ENCODE measurements at places on chromosomes 1 and 21.

- DNase-seq: no peak
These were observed at the start of gene CLCNKB for GRCh38 chr1:16043521-16043920. Gene CLCNKB, plus strand, starts transcription at chr1:16043782. Its CDS starts 711 bp downstream, at chr1:16044493.

GRCh38 chr1:1080122-1080757 is 6.1 kb upstream of the RNF223 start:
- no peak for DNase-seq

GRCh38 chr1:109823543-109824348 is 60.0 kb upstream of the EPS8L3 start:
- no peak for DNase-seq

GRCh38 chr1:115462566-115463076 is 124.6 kb upstream of the NGF start:
- DNase-seq: no peak

DNA sequence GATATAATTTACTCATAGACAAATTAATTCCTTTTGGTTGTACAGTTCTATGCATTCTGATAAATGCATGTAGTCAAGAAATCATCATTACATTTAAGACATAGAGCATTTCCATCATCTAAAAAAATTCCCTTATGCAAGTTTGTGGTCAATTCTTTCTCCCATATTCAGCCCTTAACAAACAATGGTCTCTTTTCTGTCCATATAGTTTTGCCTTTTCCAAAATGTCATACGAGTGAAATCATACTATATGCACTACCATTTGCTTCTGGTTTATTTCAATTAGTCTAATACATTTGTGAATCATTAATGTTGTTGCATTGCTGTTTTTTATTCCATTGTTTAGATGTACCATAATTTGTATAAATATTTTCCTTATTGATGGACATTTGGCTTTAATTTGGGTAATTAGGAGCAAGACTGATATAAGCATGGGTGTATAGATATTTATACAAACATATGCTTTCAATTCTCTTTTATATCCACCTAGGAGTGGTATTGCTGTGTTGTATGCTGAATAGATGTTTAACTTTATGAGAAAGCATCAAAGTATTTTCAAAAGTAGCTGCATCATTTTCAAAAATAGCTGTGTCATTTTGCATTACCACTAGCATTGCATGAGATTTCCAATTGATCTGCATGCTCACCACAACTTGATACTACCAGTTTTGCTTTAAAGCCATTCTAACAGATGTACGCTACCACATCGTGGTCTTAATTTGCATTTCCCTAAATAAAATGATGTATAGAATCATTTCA is 397.0 kb upstream of the ADAMTS5 start:
- no peak for DNase-seq

- DNase-seq: no peak
These were observed 109.5 kb upstream of the LMO4 start for GRCh38 chr1:87219141-87219540.

GRCh38 chr1:116986421-116987255 is 14.9 kb upstream of the CD101 start:
- DNase-seq: no peak

- no peak for DNase-seq
These were observed 35.0 kb downstream of the MORN1 start for GRCh38 chr1:2356401-2356800.

- no peak for DNase-seq
These were observed 8.3 kb downstream of the TEX35 start for GRCh38 chr1:178521241-178521640.

DNA sequence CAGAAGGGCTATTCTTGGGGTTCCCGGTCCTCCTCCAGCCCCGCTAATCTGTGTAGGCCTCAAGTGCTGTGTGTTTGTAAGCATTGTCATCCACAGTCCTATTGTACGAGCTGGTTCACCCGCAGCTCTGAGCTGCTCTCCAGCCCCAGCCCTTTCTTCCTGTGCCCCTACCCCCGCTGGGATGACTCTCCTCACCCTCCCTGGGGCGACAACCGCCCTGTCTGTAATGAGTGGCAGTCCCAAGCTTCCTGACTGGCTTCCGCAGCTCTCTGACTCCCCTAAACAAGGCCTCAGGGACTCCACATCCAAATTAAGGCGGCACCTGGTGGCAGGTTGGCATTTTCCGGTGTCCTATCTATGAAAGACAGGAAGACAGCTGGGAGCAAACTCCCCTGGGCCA is 45.8 kb downstream of the TFF3 start:
- DNase-seq: no peak

DNA sequence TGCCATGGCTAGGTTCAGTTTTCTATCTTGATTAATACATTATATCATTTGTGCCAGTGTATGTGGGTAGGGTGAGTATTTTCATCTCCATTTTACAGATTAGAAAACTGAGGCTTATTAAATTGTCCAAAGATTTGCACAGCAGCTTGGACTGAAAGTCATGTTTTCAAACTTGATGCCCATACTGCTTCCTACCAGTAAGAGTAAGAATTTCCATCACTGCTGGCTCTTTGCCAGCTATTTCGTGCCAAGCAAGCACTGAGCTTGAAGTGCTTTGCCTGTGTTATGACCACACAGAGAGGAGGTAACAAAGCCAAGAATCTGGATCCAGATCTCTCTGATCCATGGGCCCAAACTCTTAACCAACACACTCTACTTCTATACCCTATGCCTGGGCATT is 295.0 kb downstream of the VAV3 start:
- DNase-seq: no peak

- peak; percentile 3 for DNase-seq
These were observed 8.2 kb upstream of the PRMT6 start for GRCh38 chr1:107048241-107048640.

DNA sequence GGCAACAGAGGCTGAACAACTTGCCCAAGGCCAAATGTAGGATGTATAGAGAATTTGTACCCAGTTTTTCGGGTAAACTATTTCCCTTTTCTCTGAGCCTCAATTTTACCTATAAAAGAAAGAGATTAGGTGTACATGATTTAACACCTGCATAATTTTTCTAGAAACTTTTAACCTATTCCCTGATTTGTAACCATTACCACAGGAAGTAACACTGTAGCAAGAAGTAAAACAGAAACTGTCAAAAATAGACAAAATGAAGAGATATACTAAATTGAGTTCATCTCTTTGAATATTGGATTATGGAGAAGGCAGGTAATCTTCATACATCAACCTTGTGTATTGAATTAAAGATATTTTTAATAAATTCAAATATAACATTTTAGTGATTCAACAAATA is 136.2 kb downstream of the ZC3H11B start:
- DNase-seq: no peak

- DNase-seq: no peak
These were observed 102.8 kb upstream of the JUN start for GRCh38 chr1:58886611-58887010.

GRCh38 chr1:181128592-181129497 is 40.3 kb downstream of the IER5 start:
- DNase-seq: peak; percentile 43

- no peak for DNase-seq
These were observed 949.4 kb upstream of the ADGRL4 start for GRCh38 chr1:79955966-79956365.

GRCh38 chr1:231639819-231640218 is 13.2 kb downstream of the DISC1 start:
- DNase-seq: no peak

DNA sequence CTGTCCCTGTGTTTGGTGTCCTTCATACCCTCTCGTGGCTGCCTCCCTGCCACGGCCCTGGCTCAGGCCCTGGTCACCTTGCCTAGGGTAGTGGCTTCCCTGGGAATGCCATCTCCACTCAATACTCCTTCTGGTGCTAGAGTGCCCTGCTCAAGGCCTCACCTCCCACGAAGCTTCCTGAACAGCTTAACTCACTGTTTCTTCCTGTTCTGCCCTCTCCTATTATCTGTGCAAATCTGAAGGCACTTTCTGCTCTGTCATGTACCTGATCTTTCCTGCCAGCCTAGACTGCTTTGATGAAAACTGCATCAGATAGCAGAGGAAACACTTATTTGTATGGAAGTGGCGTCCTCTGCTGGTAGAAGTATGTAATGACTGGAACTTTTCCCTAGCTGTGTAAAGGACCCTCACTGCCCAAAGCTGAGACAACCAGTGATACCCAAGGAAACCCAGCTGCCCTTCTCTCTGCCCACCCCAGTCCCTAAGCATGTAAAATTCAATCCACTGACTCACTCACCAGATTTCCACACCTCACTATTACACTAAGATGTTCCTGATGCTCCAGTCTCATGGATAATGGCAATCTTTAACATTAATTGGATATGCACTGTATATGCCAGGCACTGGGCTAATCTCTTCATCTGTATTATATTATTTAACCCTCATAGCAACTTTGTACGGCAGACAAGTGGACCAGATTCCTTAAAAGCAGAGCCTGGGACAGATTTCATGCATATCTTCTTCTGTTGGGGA is 36.2 kb upstream of the BTG2 start:
- peak; percentile 79 for DNase-seq
